Occipital lobe (tissue), 3 donors: ENCODE measurements at places on chromosomes 2 and 18.

DNA sequence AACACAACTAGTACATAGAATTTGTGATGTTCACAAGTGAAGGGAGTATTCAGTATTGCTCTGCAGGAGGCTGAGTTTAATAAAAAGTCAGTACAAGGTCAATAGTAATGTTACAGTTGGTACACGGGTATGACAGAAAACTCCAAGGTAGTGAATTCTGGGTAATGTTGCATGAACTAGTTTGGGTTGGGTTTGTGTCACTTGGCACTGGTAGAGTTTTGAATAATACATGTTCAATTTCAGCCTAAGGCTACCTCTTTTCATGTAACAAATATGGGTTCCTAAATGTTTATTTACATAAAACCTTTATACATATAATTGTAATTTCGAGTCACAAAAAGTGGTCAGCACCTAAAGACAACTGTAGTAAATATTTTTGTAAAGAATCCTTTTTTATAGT, 19.4 kb downstream of the CTIF start:
- DNase-seq, result no peak

DNA sequence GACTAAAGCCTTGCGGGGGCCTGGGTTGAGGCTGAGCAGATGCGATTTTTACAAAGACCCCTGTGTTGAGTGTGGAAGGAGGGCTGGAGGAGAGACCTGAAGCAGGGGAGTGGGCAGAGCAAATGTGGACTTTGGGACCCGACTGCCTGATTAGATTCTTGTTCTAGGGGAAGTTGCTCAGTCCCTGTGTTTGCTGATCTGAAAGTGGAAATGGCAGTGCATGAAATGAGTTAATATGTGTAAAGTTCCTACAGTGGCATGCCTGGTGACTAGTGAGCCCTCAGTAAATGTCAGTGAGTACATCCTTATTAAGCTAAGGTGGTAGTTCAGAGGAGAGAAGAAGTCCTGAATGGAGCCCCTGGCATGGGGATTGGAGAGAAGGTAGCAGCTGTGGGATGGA, 52.3 kb downstream of the ARMC9 start:
- DNase-seq, result no peak

DNA sequence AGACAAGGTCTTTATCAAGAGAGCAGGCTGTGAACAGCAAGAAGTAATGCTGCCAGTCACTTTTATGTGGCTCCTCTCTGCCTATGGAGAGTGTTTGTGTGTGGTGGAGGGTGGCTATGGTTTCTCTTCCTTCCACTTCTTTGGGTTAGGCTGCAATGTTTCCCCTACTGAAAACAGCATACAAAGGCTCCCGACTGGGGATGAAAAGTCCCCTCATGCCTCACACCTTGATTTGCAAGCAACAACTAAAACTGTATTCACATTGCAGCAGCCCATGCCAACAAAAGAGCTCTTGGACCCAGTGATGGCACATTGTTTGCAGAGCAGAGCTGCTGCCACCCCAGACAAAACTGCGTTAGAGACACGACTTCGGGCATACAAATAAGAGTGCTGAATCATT, 301.6 kb downstream of the SLC8A1 start:
- peak; percentile 38 for DNase-seq

DNA sequence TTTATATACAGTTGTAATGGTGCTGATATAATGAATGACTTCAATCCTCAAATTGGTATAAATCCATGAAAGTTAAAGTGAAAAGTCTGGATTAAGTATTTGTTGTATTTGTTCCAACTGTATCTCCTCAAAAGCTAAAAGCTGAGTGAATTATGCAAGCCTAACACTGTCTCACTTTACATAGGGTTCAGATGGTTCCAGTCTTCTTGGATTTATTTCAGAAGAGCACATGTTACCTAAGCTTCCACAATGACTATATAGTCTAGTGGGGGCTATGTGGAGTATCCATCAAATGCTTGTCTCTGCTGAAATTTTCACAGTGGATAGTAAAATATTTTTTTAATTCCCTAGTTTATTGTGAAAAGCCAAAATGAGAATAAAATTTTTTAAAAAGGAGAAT, 13.0 kb downstream of the MCEE start:
- DNase-seq, result no peak

- DNase-seq, result no peak
Observed at GRCh38 chr2:78020491-78020890, 498.3 kb upstream of the LRRTM4 start.

DNA sequence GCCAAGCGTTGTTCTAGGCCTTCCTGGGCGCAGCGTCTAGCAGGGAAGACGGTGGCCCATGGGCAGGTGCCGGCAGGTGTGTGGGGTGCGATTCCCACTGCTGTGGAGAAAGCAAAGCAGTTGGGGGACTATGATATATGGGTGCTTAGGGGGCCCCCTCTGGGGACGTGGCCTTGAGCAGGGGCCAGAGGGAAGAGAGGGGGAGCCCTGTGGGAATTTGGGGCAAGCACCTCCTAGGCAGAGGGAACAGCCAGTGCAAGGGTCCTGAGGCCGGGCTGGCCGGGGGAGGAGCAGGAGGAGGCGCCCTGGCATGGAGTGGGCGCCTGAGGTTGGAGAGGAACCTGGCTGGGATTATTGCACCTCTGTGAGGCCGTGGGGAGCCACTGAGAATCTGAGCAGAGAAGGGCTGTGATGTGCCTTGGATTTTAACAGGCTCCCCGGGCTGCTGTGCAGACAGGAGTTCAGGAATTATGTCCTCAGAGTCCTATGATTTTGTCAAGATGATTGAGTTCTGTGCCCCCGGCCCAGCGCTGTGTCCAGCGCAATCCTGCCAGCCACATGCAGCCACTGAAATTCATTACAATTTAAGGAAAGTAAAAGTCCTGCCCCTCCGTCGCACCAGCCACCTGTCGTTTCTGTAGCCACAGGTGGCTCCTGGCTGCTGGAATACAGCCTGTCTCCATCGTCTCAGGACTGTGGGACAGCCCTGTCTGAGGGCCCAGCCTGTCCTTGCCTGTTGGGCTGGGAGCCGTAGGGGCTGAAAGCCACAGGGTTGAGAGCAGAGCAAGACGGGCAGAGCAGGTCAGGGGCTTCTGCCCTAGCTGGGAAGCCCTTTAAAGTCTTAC, 9.1 kb upstream of the KLHL30 start:
- DNase-seq, result no peak

DNA sequence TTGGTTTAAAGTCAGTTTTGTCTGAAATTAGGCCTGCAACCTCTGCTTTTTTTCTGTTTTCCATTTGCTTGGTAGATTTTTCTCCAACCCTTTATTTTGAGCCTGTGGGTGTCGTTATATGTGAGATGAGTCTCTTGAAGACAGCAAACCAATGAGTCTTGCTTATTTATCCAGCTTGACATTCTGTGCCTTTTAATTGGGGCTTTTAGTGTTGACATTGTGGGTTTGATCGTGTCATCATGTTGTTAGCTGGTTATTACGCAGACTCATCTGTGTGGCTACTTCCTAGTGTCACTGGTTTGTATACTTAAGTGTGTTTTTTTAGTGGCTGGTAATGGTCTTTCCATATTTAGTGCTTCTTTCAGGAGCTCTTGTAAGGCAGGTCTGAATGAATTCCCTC, 18.8 kb downstream of the TMEM87B start:
- no peak for DNase-seq

DNA sequence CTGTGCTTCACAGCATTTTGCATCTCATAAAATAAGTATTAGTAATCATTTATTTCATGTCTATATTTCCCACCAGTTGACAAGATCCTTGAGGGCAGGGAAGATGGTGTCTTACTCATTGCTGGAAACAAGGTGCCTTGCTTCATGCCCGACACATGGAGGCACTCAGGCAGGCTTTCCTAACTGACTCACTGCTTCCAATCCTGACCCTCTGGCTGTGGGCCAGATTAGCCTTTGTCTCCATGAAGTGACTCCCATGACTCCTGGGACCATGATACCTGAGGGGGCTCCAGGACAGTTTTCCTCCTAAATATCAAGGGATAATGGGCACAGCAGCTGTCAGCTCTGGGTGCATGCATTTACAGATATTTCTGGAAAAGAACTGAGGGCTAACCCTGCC, 275.1 kb downstream of the AGPS start:
- no peak for DNase-seq

- DNase-seq, result no peak
Observed at GRCh38 chr2:145743011-145743410, 1223.1 kb upstream of the ZEB2 start.

- no peak for DNase-seq
Observed at GRCh38 chr2:128771401-128771800, 452.7 kb upstream of the HS6ST1 start.

GRCh38 chr2:128817171-128817570, 498.5 kb upstream of the HS6ST1 start:
- no peak for DNase-seq

- DNase-seq, result no peak
Observed at GRCh38 chr2:177939211-177939610, 133.4 kb downstream of the PDE11A start.

DNA sequence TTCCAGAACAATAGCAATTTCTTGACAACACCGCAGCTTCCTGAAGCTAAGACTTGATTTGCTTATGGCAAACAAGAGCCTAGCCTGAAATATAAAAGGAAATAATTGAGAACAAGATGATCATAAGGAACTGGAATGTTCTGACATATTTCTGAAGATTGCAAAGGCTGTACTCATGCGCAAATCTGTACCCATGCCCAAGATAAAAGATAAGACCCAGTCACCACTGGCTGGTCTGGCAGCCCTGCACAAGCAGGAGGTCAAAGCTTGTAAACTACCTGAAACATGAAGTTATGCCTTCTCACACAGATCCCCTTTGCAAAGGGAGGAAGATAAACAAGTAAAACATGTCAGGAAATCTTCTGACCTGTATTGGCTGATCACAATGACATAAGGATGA, 160.8 kb upstream of the GYPC start:
- no peak for DNase-seq

- DNase-seq, result no peak
Observed at GRCh38 chr2:140892436-140892835, 1238.4 kb downstream of the LRP1B start.

DNA sequence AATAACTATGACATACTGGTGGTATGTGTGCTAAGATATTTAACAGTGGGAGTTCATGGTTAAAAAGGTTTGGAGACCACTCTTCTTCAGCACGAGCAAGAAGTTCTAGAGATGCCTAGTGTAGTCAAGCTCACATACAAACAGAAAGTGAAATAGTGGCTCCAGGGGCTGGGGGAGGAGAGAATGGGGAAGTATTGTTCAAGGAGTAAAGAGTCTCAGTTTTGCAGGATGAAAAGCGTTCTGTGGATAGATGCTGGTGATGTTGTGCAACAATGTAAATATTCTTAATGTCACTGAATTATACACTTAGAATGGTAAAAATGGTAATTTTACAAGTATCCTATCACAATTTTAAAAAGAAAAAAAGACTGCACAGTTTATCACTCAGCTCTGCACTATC, 29.0 kb upstream of the EPAS1 start:
- DNase-seq, result no peak

DNA sequence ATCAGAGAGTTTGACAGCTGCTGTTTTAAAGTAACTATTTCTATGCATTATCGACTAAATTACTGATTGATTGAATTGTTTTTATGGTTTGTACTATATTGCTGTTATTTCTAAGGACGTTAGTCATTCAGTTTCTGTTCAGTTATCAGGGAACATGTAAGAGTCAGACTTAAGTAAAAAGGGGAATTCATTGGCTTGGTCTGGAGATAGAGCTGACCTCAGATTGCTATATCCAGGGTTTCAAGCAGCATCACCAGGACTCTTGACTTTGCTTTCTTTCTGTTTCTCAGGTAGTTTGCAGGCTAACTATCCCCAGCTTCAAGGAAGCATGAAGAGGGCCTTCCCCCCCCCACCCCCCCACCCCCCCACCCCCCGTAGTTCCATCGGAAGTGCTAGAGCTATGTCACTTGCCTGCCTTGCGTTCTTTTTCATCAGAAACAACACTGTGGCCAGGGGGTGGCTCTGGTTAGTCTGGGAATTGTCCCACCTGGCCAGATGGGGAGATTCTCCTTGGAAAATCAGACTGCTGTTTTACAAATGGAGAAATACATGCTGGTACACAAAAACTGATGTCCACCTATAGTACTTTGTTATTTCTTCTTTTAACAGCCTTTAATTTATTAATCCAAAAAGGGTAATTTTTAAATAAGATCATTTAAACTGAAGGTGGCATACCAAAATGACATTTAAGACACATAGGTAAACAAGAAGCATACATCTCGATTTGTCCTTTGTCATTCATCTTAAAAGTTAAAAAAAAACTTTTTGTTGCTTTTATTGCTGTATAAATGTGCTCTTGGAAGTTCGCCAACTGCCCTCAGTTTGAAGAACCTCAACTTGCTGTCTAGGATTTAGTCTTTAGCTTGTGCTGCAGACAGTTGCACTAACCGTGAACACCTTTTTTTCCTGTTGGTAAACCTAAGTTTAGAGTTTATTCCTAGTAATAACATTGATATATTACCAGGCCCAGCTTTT, 9.4 kb downstream of the SMAD4 start:
- no peak for DNase-seq

GRCh38 chr2:25726522-25726921, 53.1 kb upstream of the DTNB start:
- DNase-seq, result no peak

GRCh38 chr18:44943311-44943881, 262.7 kb downstream of the SETBP1 start:
- no peak for DNase-seq

DNA sequence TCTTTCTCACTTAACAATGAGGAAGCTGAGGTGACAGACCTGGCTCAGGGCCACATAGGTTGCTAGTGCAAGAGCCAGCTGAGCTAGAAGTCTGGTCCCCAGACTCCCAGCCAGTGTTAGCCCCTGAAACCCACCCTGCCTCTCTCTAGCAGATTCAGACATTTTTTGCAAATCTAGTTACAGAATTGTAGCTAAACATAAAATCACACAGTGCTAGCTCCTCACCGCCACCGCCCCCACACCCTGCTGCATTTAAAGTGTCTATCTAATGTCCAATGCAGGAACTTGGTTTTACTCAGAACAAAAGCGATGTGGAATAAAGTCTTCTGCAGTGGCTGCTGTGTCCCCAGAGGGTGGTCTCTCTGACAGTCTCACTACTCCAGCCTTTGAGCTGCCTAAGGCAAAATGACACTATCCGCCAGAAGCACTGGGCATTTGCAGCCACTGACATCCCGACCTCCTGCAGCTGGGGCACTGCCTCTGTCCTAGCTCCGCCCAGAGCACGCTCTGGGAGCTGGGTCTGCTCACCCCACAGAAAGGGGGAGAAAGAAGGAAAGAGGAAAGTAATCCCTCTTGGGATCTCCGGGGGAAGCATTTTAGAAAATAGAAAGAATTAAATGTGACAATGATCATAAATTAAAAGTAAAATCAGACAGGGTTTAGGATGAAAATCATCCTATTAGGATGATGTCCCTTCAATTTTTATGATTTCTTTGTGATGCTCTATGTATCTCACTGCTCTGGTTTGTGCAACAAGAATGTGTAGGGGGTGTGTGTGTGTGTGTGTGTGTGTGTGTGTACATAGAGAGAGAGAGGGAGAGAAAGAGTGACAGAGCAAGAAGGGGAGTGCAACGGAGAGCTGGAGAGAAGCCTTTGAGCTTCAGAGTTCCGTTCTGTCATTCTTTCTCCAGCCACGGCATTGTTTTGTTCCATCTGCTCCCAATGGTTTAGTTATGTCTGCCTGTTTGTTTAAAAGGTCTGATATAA, 50.5 kb upstream of the ST8SIA3 start:
- no peak for DNase-seq

- DNase-seq, result peak; percentile 54
Observed at GRCh38 chr2:5932556-5933469, 240.6 kb downstream of the SOX11 start.

- no peak for DNase-seq
Observed at GRCh38 chr2:43325107-43325811, 98.9 kb upstream of the ZFP36L2 start.

GRCh38 chr2:216151313-216152025, 42.3 kb downstream of the XRCC5 start:
- no peak for DNase-seq
